ENCODE measurements at places on chromosomes 7 and 10.

- DNase-seq, result no peak
These were observed 204.9 kb upstream of the SP8 start for GRCh38 chr7:20991544-20991943.

DNA sequence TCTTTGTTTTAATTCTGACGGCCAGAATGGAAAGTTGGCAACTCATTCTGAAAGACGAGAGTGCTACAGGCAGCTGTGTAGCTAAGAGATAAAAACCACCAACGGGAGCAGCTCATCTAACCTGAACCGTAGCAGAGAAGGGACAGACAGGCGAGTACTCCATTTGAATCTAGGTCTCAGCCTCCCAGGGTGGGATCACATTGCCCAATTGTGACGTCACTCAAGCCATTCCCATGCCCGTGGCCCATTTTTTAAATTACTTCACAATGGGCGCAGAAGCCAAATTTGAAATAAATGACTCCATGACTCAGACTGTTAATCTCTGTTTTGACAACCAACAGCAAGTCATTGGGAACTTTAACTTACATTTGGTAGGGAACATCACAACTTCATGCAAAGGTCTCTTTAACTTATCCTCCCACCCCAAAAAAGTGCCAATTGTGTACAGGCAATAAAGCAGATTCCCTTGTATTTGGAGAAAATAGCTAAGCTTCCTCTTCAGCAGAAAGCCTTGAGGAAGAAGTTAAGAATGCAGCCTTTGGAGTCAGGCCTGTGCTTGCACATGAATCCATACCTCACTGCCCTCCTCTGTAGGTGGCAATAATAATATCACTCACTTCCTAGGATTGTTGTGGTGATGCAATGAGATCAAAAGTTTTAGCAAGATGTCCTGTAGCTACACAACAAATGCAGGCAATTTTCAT, 93.2 kb upstream of the KIF5B start:
- DNase-seq, result peak; percentile 96

DNA sequence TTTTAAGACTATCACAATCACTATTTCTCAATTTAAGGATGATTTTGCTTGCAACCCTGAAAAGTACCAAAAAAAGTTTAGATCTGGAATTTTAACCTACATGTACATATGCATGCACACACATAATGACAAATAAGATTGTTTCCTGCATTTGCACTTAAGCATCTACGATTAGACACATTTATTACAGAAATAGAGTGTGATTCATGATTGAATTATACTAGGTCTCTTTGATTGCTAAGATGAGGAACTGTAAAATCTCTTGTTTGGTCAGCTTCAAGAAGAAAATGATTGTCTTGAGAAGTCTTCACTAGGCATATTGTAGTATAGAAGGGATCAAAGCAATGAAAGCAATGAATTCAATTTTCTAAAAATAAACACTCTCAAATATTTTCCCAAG, 185.9 kb upstream of the AGR3 start:
- DNase-seq, result no peak

- peak; percentile 28 for DNase-seq
These were observed 22.0 kb downstream of the CYTH3 start for GRCh38 chr7:6250364-6250833.

DNA sequence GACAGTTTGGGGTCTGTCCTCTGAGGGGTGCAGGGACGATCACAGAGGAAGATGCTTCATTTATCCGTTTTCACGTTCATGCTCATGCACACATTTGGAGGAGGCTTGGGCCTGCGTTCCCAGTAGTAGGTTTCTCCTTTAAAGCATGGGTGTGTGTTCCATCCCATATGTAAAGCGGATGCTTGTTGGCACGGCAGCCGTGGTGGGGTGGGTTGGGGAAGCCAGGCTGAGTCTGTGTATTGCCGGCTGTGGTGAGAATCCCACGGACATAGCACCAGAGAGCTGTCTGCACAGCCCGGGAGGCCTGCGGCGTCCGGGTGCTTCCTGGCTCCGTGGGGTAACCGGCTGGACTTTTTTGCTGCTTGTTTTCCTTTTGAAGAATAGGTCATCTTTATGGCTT, 440 bp downstream of the JAKMIP3 start:
- DNase-seq, result peak; percentile 51

- DNase-seq, result peak; percentile 29
These were observed 287.5 kb upstream of the PODXL start for GRCh38 chr7:131843898-131844331.

- DNase-seq, result peak; percentile 59
These were observed 29.4 kb upstream of the TNRC18 start for GRCh38 chr7:5452937-5453540.

All from GM23248 (cell line).